ENCODE measurements at places on chromosomes 13 and 19.

DNA sequence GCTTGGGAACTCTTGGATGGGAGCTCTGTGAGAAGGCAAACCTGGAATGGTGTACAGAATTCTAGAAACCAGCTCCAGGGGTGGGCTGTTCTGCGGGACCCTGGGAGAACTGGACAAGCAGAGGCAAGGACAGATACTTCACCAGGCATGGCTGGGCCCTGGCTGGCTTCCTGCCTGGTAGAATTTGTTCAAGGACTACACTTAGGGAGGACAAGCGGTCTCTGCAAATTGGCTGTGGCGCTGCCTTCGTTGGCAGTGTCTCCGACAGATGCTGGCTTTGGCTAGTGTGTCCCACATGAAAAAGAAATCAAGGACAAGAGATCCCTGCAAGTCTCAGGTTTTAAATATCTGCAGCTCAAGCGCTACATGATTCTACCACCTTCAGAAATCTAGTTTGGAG is 12.4 kb downstream of the CEBPG start:
- DNase-seq, result no peak

DNA sequence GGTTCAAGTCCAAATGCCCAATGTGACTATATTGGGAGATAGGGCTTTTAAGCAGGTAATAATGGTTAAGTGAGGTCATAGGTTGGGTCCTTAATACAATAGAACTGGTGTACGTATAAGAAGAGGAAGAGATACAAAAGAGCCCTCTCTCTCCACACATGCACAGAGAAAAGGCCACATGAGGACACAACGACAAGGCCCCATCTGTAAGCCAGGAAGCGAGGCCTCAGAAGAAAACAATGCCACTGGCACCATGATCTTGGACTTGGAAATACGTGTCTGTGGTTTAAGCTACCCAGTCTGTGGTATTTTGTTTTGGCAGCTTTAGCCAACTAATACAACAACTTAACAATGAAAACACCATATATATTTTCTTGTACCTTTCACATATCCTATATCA is 23.4 kb upstream of the RFC3 start:
- no peak for DNase-seq

- DNase-seq, result no peak
Measured at GRCh38 chr19:38891771-38892170, 7.6 kb downstream of the SIRT2 start.

DNA sequence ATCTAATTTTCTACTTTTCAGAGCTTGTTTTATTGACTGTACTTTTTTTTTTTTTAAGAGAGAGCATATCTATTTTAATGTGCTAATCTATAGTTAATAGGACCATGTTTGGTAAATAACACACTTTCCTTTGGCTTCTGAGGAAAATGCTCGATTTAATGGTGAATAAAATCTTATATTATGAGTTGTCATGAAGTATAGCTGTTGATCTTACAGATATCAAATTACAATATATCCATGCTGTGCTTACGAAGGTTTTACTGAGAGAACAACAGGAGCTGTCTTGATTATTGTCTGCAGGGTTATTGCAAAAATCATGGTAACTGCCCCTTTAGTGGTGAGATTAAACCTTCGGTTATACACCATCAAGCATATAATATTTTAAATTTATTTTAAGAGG is 29.6 kb downstream of the URI1 start:
- no peak for DNase-seq

DNA sequence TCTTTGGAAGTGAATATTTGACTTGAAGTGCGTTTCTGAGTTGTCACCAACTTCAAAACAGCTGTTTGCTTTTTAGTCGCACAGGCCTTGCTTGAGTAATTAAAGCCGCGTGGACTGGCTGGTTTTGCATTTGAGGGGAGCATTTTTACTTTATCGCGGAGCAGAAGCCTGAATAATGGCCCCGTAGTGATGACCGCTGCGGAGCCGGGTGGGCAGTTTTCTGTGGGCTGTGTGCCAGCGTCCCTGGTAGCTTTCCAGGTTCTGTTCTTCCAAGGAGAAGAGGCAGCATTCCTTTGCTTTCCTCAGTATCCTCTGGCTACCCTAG is 1.1 kb downstream of the NAA16 start:
- DNase-seq, result peak; percentile 11

DNA sequence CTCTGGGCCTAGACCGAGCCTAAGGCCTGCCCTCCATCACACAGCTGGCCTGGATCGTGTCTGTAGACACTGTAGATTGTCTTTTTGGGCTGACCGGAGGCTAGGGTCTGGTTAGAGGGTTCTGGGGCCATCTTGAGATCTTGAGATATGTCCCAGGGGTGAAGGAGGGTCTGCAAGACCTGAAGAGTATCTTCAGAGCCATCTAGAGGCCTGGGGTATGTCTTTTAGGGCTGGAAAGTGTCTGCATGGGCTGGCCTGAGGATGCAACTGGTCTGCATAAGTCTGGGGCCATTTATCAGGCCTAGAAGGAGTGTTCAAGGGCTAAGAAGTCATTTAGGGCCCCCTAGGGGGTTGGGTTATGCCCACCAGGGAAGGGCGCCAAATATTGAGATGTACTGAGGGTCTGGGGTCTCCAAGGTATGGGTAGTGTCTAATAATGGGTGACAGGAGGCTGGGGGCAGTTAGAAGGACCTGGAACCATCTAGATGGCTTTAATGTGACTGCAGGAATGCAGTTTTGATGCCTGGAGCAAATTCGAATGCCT is 555 bp downstream of the SCAF1 start:
- no peak for DNase-seq
